Cardiac muscle cell (in vitro differentiated cells and primary cell): ENCODE measurements at places on chromosomes 7 and 10. TPM values are rescaled to one million over a fixed set of nuclear protein-coding genes. Genes with fewer than 3 reads are reported as not detected.

DNA sequence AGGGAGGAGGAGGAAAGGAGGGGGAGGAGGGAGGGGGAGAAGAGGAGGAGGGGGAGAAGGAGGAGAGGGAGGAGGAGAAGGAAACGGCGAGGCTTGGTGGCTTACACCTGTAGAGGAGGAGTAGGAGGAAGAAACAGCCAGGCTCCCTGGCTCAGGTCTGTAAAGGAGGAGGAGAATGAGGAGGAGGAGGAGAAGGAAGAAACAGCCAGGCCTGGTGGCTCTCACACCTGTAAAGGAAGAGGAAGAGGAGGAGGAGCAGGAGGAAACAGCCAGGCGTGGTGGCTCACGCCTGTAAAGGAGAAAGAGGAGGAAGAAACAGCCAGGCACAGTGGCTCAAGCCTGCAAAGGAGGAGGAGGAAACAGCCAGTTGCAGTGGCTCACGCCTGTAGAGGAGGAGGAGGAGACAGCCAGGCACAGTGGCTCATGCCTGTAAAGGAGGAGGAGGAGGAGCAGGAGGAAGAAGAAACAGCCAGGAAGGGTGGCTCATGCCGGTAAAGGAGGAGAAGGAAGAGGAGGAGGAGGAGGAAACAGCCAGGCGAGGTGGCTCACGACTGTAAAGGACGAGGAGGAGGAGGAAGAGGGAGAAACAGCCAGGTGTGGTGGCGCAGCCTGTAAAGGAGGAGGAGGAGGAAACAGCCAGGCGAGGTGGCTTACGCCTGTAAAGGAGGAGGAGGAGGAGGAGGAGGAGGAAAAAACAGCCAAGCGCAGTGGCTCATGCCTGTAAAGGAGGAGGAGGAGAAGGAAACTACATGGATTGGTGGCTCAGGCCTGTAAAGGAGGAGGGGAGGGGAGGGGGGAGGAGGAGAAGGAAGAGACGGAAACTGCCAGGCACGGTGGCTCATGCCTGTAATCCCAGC is 14.9 kb upstream of the CRCP start:
- H3K4me3 ChIP-seq: no peak overlapping the region
- H3K27ac ChIP-seq: no peak overlapping the region
- DNase-seq: peak; percentile 14
- H3K4me1 ChIP-seq: no peaks in the 10 kb centered on the region
- no peaks in the 10 kb centered on the region for H3K27me3 ChIP-seq

DNA sequence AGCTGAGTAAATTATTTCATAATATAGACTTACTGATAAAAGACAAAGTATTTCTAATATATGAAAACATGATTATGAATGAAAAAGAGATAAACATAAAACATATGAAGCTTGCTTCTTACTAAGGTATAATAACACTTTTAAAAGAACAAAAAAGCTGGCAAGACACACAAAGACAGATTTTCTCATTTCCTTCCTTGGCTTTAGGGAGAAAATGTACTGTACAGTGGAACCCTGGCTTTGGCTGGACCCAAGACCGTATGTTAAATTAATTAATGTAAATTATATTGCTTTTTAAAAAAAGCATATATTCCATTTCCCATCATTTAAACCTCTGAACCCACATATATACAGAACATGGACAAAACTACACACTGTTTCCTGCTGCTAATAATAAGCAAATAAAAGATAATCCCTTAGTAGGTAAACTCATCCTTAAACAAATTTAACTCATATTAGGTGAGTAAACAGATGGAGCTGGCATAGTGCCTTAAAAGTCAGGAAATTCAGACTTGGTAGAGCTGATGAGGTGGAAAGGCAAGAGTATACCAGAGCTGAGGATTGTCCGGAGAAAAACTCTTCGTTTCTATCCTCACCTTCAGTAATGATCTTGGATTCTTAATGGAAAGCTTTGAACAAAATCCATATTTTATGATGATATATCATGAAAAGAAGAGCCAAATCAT is 1016.4 kb upstream of the KCND2 start:
- H3K27ac ChIP-seq: no peak overlapping the region
- no peaks in the 10 kb centered on the region for H3K27me3 ChIP-seq
- H3K4me1 ChIP-seq: peaks cover 6% of the 10 kb centered on the region
- DNase-seq: no peak

GRCh38 chr10:48357631-48358030 is 51.2 kb downstream of the MAPK8 start:
- H3K4me1 ChIP-seq: peaks cover 8% of the 10 kb centered on the region
- DNase-seq: no peak

GRCh38 chr10:45581216-45581549 is 91.4 kb downstream of the ZFAND4 start:
- H3K4me3 ChIP-seq: no peak overlapping the region
- DNase-seq: no peak
- H3K27ac ChIP-seq: no peak overlapping the region
- no peaks in the 10 kb centered on the region for H3K27me3 ChIP-seq
- H3K4me1 ChIP-seq: peaks cover 9% of the 10 kb centered on the region
- no peaks in the 10 kb centered on the region for H3K36me3 ChIP-seq

DNA sequence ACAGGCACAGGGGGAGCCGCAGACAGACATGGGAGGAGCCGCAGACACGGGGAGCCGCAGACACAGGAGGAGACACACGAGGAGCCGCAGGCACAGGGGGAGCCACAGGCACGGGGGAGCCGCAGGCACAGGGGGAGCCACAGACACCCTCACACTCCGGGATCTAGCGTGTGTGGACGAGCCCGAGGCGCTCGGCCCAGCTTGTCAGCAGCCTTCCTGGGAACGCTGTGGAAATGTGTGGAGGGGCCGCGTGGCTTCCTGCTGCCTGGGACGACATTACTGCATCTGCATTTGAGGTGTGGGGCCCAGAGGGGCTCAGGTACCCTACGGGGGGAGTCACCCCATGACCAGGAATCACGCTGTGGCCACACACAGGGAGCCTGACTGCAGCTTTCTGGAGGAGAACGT is 313.2 kb downstream of the PTPRN2 start:
- no peak overlapping the region for H3K27ac ChIP-seq
- no peaks in the 10 kb centered on the region for H3K27me3 ChIP-seq
- H3K4me1 ChIP-seq: no peaks in the 10 kb centered on the region

- H3K36me3 ChIP-seq: no peaks in the 10 kb centered on the region
- DNase-seq: peak; percentile 72
- no peak overlapping the region for H3K27ac ChIP-seq
- peaks cover 9% of the 10 kb centered on the region for H3K4me1 ChIP-seq
- no peaks in the 10 kb centered on the region for H3K27me3 ChIP-seq
Observed at GRCh38 chr10:53314876-53315275, 542.3 kb upstream of the MBL2 start.

GRCh38 chr7:99459087-99459486 is 6.9 kb downstream of the ATP5MF start:
- H3K4me3 ChIP-seq: no peak overlapping the region
- H3K4me1 ChIP-seq: peaks cover 3% of the 10 kb centered on the region
- H3K27me3 ChIP-seq: no peaks in the 10 kb centered on the region

GRCh38 chr10:92112462-92112861 is 178.4 kb downstream of the CPEB3 start:
- H3K27me3 ChIP-seq: no peaks in the 10 kb centered on the region
- H3K36me3 ChIP-seq: no peaks in the 10 kb centered on the region
- DNase-seq: no peak

- H3K27me3 ChIP-seq: no peaks in the 10 kb centered on the region
- peaks cover 6% of the 10 kb centered on the region for H3K4me1 ChIP-seq
- no peak overlapping the region for H3K4me3 ChIP-seq
- DNase-seq: no peak
- no peaks in the 10 kb centered on the region for H3K36me3 ChIP-seq
Observed at GRCh38 chr7:152459724-152460251, 24.0 kb upstream of the KMT2C start.

DNA sequence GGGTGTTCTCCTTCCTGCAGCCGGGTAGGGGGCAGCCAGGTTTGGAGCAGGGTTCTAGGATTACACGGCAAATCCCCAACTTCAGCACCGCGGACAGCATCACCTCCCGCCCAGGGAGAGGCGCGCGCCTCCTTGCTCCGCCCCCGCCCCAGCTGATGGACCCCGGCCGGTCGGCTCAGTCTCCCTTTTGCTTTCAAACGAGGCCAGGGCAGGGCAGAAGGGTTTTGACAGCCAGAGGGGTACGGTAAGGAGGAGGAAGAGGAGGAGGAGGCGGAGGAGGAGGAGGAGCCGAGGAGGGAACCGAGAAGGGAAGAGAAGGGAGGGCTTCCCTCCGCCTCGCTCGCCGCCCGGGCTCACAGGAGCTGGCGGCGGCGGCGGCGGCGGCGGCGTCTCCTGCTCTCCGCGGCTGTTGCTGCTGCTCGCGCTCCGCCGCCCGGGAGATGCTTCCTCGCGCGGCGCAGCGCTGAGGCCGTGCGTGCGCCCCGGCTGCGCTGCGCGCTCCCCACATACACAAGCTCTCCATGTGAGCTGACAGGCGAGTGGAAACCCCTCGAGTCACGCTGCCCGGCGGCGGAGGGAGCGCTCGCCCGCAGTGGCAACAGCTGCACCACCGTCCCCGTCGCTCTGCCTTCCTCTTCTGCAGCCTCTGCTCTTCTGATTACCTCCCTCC is 615 bp upstream of the CNTNAP2 start:
- no peaks in the 10 kb centered on the region for H3K36me3 ChIP-seq
- H3K4me3 ChIP-seq: peak overlapping the region; percentile 64
- DNase-seq: peak; percentile 94
- peaks cover 40% of the 10 kb centered on the region for H3K27me3 ChIP-seq

GRCh38 chr7:5077740-5078139 is 32.1 kb downstream of the RBAK start:
- no peak overlapping the region for H3K27ac ChIP-seq
- no peaks in the 10 kb centered on the region for H3K27me3 ChIP-seq
- H3K36me3 ChIP-seq: no peaks in the 10 kb centered on the region
- H3K4me1 ChIP-seq: no peaks in the 10 kb centered on the region

DNA sequence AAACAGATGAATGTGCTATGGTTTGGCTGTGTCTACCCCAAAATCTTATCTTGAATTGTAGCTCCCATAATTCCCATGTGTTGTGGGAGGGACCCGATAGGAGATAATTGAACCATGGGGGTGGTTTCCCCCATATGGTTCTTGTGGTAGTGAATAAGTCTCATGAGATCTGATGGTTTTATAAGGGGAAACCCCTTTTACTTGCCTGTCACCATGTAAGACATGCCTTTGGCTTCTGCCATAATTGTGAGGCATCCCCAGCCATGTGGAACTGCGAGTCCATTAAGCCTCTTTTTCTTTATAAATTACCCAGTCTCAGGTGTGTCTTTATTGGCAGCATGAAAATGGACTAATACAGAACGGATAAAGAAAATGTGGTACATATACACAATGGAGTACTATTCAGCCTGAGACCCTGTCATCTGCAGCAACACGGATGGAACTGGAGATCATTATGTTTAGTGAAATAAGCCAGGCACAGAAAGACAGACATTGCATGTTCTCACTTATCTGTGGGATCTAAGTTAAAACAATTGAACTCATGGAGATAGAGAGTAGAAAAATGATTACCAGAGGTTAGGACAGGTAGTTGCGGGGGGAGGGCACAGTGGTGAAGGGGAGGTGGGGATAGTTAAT is 587.6 kb upstream of the NRP1 start:
- H3K4me1 ChIP-seq: no peaks in the 10 kb centered on the region
- H3K36me3 ChIP-seq: no peaks in the 10 kb centered on the region
- no peak for DNase-seq
- no peak overlapping the region for H3K4me3 ChIP-seq
- no peak overlapping the region for H3K27ac ChIP-seq
- H3K27me3 ChIP-seq: no peaks in the 10 kb centered on the region

GRCh38 chr7:101120315-101120714 is 6.6 kb upstream of the SERPINE1 start:
- no peaks in the 10 kb centered on the region for H3K27me3 ChIP-seq
- H3K36me3 ChIP-seq: no peaks in the 10 kb centered on the region
- peak overlapping the region; percentile 55 for H3K27ac ChIP-seq
- peaks cover 21% of the 10 kb centered on the region for H3K4me1 ChIP-seq
- no peak for DNase-seq

GRCh38 chr10:128122931-128123330 is 3.3 kb downstream of the MKI67 start:
- no peak overlapping the region for H3K4me3 ChIP-seq
- H3K27ac ChIP-seq: no peak overlapping the region
- H3K36me3 ChIP-seq: peaks cover 10% of the 10 kb centered on the region
- no peaks in the 10 kb centered on the region for H3K4me1 ChIP-seq

GRCh38 chr7:27240015-27240731 is 2.4 kb upstream of the EVX1 start:
- peak overlapping the region; percentile 33 for H3K4me3 ChIP-seq
- no peak overlapping the region for H3K27ac ChIP-seq
- no peaks in the 10 kb centered on the region for H3K36me3 ChIP-seq
- peaks cover 15% of the 10 kb centered on the region for H3K4me1 ChIP-seq

DNA sequence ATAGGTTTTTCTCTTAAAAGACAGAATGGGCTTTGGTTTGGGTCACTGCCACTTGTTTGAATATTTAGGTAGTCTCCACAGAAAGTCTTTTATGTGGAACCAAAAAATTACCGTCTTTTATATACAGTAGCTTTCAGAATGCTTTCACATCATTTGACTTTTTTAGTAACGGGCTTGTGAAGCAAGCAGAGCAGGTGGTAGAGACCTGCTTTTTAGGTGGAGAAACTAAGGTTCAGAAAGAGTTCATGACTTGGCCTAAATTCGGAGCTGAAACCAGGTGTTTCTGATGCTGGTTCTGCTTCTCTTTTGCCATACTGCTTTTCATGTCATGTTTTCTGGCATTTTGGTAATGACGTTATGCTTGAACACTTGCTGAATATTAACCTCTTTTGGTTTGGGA is 36.3 kb downstream of the GARS1 start:
- no peaks in the 10 kb centered on the region for H3K27me3 ChIP-seq
- no peak overlapping the region for H3K4me3 ChIP-seq
- no peak for DNase-seq
- H3K36me3 ChIP-seq: peaks cover 70% of the 10 kb centered on the region

DNA sequence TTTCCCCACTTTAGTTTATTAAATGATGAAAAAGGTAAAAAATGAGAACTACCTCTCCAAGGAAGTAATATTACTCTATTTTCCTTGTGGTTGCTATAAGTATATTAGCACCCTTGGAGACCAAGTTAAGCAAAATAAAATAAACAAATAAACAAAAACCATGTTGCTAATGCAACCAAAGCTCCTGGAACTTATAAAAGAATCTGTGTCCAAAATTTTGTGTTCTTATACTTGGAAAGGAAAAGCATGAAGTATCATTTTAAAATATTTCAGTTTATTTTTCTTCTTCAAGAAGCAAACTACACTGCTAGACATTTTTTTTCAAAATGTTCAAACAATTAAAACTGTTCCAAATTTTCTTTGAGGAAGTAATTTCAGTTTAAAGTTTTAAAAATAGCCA is 441.9 kb upstream of the LRRTM3 start:
- H3K27me3 ChIP-seq: no peaks in the 10 kb centered on the region
- no peak overlapping the region for H3K4me3 ChIP-seq
- no peaks in the 10 kb centered on the region for H3K4me1 ChIP-seq
- no peaks in the 10 kb centered on the region for H3K36me3 ChIP-seq
- DNase-seq: no peak

DNA sequence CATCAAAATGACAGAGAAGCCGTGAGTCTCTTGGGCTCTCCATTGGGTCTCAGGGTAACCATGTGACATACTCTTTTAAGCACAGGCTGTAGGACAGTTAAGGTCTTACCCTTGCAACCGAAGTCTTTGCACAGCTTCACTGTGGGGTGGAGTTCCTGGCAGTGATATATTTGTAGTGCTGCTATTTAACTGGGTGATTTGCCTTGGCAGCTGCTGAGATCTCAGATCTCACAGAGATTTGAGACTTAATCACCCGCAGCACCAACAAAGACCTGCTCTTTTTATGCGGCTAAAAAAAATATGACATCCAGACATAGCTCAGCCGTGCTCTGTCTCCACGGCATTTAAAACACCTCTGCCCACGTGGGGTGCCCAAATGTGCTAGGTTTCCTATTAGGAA is 63.4 kb upstream of the NPTX2 start:
- no peak overlapping the region for H3K27ac ChIP-seq
- H3K27me3 ChIP-seq: no peaks in the 10 kb centered on the region
- no peaks in the 10 kb centered on the region for H3K4me1 ChIP-seq
- H3K36me3 ChIP-seq: no peaks in the 10 kb centered on the region
- H3K4me3 ChIP-seq: no peak overlapping the region

PTPN20 gene
- 0.42 and 0.46 TPM in 2 replicates for total RNA-seq

HECW1 gene
- 0.06 and 0.39 TPM in 2 replicates for total RNA-seq

TRIL gene
- 5.2 and 5.8 TPM in 2 replicates for total RNA-seq

NUTM2A gene
- total RNA-seq: 3.0 and 5.6 TPM in 2 replicates

SLC16A9 gene
- total RNA-seq: 2.1 and 3.0 TPM in 2 replicates
